Stimulated activated CD8-positive, alpha-beta memory T cell treated with anti-CD3 and anti-CD28 coated beads, Interleukin-2, amount 100 ng/mL, for 1 hour (primary cell): ENCODE measurements at places on chromosomes 1 and 21.

GRCh38 chr1:216430744-216431143 lies 7.5 kb upstream of the USH2A start:
- DNase-seq, result no peak

DNA sequence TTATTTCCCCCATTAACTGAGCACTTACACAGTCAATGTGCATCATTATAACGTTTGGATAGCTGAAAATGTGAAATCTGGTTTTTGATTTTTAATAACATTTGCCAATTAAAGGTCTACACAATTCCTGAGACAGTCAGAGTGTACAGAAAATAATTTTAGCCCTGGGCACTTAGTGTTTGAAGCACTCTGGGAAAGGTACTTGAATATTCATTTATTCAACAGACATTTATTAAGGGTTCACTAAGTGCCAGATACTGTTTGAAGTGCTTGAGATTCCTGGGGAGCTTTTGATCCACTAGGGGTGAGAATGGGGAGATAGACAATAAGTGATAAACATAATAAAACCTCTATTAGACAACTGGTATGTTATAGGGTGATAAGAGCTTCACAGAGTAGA lies 141.8 kb downstream of the DISC1 start:
- no peak for DNase-seq

DNA sequence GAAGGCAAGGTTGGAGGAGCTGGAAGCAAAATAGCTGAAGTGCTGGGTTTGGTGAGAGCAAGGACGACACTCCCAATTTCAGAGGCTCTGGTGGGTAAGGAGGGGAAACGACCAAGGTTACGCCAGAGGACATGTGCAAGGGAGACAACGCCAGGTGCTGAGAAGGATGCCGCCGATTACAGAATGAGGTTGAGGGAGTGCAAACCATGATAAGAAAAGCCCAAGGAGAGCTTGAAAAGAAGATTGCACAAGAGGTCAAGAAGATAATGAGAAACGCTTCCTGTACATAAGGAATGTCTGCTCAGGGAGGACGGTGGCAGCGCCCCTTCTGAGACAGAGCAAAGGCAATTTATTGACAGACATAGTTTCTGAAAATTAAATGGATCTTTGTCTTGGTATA lies 382.0 kb upstream of the PROX1 start:
- DNase-seq, result no peak

DNA sequence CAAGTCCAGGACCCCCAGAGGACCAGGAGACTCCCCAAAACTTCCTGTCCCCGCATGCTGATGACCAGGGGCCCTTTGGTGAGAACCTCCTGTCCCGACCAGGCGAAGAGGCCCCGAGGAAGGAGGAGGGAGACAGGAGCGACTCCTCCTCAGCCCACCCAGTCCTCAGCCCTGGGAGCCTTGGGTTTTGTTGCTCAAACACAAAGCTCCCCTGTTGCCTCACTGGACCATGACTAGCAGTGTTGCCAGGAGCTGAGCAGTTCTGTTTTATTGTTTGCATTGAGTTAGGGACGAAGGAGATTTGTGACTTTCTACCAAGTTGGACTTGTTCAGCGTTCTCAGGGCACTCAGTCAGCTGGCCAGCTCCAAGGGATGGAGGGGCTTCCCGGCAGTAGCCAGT lies 10.0 kb downstream of the UMODL1 start:
- no peak for DNase-seq

GRCh38 chr1:34073028-34073695 lies 91.9 kb downstream of the CSMD2 start:
- DNase-seq, result no peak

DNA sequence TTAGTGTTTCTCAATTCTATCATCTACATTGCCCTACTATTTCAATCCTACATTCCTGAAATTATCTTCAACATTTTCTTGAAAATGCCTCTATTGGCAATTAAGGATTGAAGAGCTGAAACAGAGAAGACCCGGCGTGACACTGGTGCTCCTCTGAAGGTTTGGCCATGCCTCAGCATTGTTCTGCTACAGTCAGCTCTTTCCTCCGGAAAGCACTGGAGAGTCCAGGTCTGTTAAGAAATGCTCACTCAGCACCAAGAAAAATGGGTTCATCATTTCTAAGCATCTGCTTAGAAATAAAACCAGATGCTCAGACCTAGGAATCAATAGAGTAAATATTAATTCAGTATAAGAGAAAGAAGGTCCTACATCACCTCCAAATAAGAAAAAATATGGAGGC lies 58.8 kb downstream of the WARS2 start:
- no peak for DNase-seq

DNA sequence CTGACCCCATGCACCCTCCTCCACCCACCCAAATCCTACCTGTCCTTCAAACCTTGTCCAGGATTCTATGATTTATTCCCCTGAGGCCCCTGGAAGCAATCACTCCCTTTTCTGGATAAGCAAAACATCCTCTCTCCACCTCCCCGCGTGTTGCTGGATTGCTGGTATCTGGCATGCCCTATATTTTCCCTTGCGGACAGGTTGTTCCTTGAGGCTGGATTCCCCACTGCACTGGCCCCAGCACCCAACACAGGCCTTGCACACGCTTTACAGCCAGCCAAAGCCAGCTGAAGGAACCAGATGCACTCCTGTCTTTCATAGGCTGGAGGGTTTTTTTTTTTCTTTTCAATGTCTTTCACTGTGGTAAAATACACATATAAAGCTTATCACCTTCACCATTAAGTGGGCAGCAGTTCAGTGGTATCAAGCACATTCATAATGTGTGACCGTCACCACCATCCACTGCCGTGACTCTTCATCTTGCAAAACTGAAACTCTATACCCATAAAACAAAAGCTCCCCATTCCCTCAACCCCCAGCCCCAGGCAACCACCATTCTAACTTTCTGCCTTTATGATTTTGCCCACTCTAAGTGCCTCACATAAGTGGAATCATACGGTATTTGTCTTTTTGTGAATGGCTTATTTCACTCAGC lies 50.9 kb downstream of the TOR1AIP2 start:
- no peak for DNase-seq

DNA sequence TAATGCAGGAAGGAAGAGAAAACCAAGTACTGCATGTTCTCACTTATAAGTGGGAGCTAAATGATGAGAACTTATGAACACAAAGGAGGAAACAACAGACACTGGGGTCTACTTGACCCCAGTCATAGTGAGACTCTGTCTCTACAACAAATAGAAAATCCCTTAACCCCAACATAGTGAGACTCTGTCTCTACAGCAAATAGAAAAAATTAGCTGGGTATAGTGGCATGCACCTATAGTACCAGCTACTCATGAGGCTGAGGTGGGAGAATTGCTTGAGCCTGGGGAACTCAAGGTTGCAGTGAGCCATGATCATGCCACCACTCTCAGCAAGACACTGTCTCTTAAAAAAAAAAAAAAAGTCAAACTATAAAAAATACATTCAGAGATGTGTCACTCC lies 42.7 kb downstream of the GIPC2 start:
- DNase-seq, result no peak

GRCh38 chr21:28832013-28832714 lies 160.5 kb downstream of the LTN1 start:
- DNase-seq, result no peak

GRCh38 chr1:82836973-82837680 lies 1036.4 kb downstream of the ADGRL2 start:
- no peak for DNase-seq

DNA sequence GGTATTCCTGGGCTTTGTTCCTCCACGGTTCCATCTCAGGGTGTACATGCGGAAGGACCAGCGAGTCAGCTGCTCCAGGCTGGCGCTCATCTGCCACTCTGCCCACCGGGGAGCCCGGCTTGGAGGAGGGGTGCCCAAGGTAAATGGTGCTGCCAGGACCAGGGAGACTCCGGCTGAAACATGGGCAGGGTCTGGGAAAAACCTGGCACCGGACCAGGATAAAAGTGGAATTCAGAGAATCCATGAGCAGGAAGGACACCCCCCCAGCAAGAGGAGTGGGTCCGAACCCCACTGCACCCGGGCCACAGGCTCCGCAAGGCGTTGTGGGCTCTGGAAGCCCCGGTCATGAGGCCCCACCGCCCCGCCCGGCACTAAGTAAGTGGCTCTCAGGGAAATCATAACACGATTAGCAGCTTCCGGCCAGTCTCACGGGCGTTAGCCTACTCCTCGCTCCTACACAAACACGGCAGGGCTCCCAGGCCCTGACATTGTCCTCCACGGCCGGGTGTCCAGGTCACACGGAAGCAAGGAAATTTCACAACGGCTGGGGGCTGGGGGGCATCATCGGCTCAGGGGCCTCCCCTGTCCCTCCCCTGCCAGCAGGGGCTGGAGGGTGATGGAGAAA lies 21.1 kb downstream of the MEGF6 start:
- no peak for DNase-seq

GRCh38 chr1:236111527-236112331 lies 30.6 kb upstream of the GPR137B start:
- no peak for DNase-seq

DNA sequence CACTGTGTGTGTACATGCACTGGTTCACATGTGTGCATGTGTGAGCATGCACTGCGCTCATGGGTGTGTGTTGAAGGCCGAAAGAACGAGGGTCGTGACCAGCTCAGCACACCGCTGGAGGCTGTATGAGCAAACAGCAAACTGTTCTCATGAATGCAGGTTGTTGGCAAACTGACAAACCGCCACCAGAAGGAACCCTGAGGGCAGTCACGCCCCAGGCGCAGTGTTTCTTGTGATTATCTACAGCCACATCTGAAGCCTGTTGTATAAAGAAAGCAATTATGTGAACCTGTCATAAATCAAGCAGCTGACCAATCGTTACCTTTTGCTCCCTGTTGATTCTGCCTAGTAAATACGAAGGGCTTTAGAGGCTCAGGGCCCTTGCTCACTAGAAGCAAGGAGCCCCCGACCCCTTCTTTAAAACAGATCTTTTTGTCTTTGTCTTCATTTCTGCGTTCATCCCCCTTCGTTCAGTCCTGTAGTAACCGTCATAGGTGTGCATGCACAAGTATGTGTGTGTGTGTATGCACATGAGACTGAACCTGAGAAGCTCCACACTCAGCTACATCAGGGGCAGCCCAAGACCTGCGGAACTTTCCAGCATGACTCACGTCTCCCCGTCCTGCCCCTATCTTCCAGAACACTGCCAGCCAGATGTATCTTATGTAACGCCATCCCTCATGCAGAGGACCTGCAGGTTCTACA lies 16.8 kb upstream of the RIPK4 start:
- no peak for DNase-seq

GRCh38 chr1:151992303-151993083 lies 1.2 kb downstream of the S100A10 start:
- DNase-seq, result no peak

- no peak for DNase-seq
Measured at GRCh38 chr1:87615901-87616300, 287.2 kb downstream of the LMO4 start.

GRCh38 chr1:41618066-41618825 lies 133.8 kb upstream of the EDN2 start:
- DNase-seq, result no peak

DNA sequence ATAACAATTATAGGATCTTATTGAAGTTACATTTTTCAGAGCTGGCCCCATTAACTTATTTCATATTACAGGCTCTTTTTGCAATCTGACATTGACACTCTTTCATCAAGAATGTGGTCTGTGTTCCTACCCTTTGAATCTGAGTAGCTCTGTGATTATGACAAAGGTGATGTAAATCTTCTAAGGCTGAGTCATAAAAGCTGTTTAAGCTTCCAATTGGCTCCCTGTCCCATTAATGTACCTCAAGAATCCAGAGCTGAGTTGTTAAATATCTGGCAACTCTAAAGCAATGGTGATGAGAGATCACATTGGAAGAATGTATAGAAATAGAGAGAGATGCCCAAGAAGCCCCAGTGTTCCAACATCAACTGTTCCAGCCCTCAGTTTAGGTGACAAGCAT lies 178.5 kb upstream of the DEPDC1 start:
- DNase-seq, result no peak

DNA sequence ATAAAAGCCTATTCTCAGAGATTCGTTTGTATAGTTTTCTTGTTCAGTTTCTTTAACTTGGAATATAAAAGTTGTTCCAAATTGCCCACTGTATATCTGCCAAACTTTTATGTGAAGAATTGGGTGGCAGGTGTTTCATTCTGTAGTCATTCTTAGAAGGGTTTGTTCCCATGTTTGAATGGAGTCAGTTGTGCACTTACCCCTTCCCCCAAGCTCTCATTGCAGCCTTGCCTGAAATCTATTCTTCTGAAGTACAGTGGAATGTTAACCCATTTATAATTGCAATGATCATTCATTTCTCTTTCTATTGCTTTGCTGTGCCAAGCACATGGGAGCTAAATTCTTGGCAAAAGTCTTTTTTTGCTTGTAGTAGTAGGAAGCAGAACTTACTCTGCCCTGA lies 375.3 kb upstream of the C1orf87 start:
- no peak for DNase-seq

GRCh38 chr1:88973520-88974137 lies 18.8 kb downstream of the KYAT3 start:
- DNase-seq, result no peak

DNA sequence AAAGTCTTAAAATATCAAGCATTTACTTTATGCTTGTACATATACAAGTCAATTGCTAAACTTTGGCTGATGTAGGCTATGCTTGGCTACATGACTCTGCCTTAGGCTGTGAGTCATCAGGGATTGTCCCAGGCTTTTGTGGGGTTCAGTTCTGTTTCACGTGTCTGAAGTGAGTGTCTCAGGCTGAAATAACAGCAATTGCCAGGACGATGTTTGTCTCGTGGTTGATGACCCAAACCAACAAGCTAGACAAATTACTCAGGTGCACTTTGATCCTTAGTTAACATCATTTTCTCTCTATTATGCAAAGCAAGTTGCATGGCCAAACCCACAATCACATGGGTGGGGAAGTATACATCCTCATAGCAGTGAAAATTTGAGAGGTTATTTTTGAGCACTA lies 410.1 kb downstream of the BRINP3 start:
- DNase-seq, result no peak

DNA sequence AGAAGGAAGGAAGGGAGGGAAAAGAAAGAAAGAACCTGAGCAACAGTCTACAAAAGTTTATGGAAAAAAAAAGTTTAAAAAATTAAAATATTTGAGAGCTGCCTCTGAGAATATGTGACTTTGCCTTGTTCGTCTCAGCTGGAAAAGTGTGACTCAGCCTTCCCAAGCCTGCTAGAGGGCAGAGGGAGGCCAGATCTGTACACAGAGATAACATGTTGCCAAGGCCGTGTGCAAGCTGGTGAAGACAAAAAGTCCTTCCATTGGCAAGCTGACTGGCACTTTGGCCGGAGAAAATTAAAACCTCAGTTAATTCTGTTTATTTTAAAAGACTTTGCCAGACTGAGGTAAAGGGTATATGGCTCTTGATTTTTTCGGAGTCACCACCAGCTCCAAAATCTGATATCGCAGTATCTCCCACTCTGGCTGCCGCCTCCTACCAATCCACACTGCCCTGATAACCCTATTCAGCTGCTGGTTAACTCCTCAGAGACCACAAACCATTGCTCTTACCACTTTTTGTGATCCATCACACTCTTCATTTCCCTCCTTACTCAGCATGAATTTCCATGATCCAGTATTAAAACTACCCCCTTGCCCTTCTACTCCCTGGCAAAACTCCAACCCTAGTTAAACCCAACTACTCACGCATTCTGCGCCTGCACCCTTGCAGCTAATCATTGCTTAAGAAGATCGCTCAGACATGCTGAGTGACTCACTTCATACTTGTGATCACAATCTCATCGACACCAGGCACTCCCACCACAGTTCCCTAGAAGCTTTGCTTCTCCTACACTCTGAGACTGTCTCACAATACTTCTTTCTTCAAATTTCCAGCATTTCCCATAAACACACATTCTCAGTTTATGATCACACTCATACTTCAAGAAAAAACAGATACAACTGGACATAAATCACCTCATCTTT lies 5.7 kb upstream of the PPP1R15B start:
- DNase-seq, result no peak

GRCh38 chr1:110007046-110007830 lies 22.7 kb downstream of the AHCYL1 start:
- DNase-seq, result no peak

- DNase-seq, result no peak
Measured at GRCh38 chr1:12610941-12611340, 7.1 kb downstream of the DHRS3 start.
